ENCODE measurements at places on chromosomes 3 and 15.

DNA sequence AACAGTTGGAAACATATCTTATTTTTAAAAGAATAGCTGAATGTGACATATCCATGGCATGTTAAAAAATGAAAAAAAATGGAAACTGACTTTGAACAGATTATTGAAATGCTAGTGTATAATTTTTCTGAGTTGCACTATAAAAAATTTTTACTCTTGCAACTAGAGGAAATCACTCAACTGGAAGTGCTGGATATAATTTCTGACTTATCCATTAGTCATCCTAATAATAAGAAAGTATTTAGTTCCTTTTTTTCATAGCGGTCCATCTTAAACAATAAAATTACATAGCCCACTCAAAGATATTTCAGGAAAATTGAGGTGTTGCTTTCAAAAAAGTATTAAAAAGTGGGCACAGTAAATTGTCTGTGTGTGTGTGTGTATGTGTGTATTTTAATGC is 80.7 kb downstream of the MBNL1 start:
- H3K36me3 ChIP-seq, result peaks cover 15% of the 10 kb centered on the region
- H3K27me3 ChIP-seq, result no peaks in the 10 kb centered on the region
- no peak for DNase-seq

DNA sequence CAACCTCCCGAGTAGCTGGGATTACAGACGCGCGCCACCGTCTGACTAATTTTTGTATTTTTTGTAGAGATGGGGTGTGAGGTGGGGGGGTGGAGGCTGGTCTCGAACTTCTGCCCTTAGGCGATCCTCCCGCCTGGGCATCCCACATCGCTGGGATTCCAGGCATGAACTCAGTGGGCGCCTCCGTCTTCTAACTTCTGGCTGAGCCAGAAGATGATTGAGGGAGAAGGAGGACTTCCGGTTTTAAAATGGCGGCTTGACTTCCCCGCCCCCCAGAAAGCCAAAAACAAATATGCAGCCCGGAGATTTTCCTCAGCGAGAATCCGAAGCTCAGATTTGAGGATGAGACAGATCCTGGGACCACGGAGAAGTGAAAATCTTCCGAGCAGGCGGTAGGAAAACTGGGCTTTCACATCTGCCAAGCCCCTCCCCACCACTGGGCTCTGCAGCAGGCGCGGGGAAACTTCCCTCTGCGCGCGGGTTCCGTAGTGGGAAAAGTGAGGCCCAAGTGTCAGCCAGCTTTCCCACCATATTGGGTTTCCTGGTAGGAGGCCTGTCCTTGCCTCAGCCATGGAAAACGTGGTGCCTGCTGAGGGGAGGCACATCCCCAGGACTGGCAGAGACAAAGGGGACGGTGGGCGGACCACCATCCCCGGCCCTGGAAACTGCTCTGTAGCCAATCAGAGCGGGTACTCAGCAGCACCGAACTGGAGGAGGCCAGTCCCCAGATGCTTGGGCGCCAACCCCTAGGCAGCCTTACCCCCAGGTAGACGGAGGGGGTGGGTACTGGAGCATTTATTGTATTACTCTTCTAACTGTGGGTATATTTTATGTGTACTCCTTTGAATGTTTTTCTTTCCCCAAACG is 17.3 kb downstream of the CHST14 start:
- no peaks in the 10 kb centered on the region for H3K36me3 ChIP-seq
- H3K4me1 ChIP-seq, result no peaks in the 10 kb centered on the region
- no peak for DNase-seq
- H3K27ac ChIP-seq, result no peak overlapping the region

DNA sequence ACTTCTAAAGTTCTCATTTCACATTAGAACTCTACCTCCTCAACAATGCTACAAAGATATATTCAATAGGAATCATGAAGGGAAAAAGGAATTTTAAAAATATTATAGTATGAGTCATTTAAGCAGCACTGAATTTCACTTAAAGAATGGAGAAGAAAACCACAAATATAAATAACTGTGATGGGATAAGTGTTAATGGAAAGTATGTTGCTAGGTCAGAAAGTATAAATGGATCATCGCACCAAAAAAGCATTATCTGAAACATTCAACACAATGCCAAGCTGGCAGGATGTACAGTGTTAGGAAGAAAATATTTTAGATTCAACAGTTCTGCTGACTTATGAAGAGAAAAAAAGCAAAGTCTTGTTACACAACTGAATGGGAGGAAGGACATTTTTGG is 101.4 kb downstream of the TFG start:
- H3K36me3 ChIP-seq, result no peaks in the 10 kb centered on the region
- DNase-seq, result no peak
- H3K27me3 ChIP-seq, result peaks cover 6% of the 10 kb centered on the region

DNA sequence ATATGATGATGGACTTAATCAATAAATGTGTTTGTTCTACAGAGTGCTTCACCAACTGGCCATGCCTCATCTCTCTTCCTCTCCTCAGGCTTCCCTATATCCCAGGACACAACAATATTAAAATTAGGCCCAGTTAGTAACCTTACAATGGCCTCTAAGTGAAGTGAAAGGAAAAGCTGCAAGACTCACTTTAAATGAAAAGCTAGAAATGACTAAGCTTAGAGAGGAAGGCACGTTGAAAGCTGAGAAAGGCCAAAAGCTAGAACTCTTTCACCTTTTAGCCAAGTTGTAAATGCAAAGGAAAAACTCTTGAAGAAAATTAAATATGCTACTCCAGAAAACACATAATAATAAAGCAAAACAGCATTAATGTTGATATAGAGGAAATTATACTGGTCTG is 1010.3 kb downstream of the NAALADL2 start:
- no peak for DNase-seq
- no peaks in the 10 kb centered on the region for H3K27me3 ChIP-seq
- H3K27ac ChIP-seq, result no peak overlapping the region
- no peaks in the 10 kb centered on the region for H3K36me3 ChIP-seq
- H3K4me3 ChIP-seq, result no peak overlapping the region

DNA sequence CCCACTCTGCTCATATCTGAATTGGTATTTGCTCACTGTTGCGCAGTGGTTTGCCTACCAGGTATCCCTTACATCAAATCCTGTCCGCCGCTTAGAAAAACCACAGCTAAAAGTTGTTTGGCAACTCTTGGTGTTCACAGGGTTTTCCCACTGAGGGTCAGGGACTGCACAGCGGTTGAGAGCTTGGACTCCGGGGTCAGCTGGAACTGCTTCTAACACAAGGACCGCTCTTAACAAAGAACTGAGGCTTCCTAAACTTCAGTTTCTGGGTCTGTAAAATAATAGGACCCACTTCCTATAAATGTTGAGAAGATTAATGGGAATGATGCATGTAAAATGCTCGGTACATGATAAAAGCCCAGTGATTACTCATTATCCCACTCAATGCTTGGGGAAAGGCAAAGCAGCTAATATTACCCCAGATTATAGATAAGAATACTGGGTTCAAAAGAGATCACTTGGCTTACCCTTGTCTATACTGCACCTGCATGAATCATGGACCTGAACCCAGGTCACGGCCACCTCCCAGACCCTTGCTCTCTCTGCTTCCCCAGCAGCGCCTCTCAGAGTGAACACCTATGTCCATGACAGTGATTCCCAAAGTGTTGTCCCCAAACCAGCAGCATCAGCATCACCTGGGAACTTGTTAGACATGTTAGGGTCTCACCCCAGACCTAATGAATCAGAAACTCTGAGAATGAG is 36.1 kb downstream of the LIPC start:
- no peaks in the 10 kb centered on the region for H3K27me3 ChIP-seq
- no peaks in the 10 kb centered on the region for H3K36me3 ChIP-seq
- no peak for DNase-seq
- H3K27ac ChIP-seq, result no peak overlapping the region
- H3K4me1 ChIP-seq, result peaks cover 7% of the 10 kb centered on the region

DNA sequence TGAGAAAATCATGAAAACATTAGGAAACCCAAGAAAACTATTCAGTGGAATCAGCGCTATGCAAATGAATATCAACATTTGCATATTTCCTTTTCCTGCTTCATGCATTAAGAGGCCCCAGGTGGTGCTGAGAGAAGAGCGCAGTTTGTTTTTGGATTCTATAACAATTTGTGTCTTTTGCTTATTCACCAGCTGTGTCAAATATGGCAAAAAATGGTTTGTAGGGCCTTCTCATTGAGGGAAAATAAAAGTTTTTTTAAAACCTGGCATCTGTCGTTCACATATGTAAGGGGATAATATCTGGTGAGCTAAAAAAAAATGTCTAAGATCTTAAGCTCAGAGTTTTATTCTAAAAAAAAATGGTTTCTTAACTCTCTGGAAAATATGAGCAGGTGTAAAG is 122.5 kb upstream of the ROBO2 start:
- no peaks in the 10 kb centered on the region for H3K4me1 ChIP-seq
- no peaks in the 10 kb centered on the region for H3K36me3 ChIP-seq
- no peak overlapping the region for H3K27ac ChIP-seq
- H3K4me3 ChIP-seq, result no peak overlapping the region
- no peak for DNase-seq
- no peaks in the 10 kb centered on the region for H3K27me3 ChIP-seq

- no peaks in the 10 kb centered on the region for H3K36me3 ChIP-seq
- no peak overlapping the region for H3K27ac ChIP-seq
- DNase-seq, result no peak
- H3K4me1 ChIP-seq, result no peaks in the 10 kb centered on the region
- no peaks in the 10 kb centered on the region for H3K27me3 ChIP-seq
Observed at GRCh38 chr3:72505539-72506405, 342.5 kb downstream of the SHQ1 start.

GRCh38 chr3:38115645-38116427 is 21.1 kb downstream of the ACAA1 start:
- no peak overlapping the region for H3K4me3 ChIP-seq
- no peaks in the 10 kb centered on the region for H3K36me3 ChIP-seq
- DNase-seq, result no peak

DNA sequence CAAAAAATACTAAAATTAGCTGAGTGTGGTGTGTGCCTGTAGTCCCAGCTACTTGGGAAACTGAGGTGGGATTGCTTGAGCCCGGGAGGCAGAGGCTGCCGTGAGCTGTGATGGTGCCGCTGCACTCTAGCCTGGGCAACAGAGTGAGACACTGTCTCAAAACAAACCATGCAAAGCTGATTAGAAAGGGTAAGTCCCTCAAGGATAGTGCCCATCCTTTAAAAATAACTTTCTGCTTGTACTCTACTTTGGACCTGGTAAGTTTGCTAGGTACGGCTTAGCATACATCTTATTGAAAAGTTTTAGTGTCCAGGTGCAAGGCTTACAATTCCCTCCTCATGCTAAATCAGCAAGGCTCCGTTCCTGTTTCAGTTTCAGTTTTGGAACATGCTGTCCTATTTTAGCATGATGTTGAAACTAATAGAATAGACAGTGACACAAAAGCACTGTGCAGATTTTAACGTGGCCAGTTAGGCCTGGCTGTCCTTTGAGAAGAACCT is 21.4 kb downstream of the FEM1B start:
- no peaks in the 10 kb centered on the region for H3K27me3 ChIP-seq
- H3K4me1 ChIP-seq, result peaks cover 9% of the 10 kb centered on the region
- H3K36me3 ChIP-seq, result no peaks in the 10 kb centered on the region
- peak overlapping the region; percentile 54 for H3K4me3 ChIP-seq
- no peak for DNase-seq
- H3K27ac ChIP-seq, result no peak overlapping the region

GRCh38 chr3:172316758-172317157 is 131.5 kb downstream of the GHSR start:
- H3K4me3 ChIP-seq, result no peak overlapping the region
- no peaks in the 10 kb centered on the region for H3K4me1 ChIP-seq
- H3K27me3 ChIP-seq, result no peaks in the 10 kb centered on the region
- DNase-seq, result no peak
- no peaks in the 10 kb centered on the region for H3K36me3 ChIP-seq

GRCh38 chr3:110711851-110712516 is 359.6 kb upstream of the NECTIN3 start:
- H3K4me1 ChIP-seq, result no peaks in the 10 kb centered on the region
- no peak overlapping the region for H3K27ac ChIP-seq
- no peak for DNase-seq

GRCh38 chr15:87557881-87558280 is 698.7 kb downstream of the NTRK3 start:
- no peak for DNase-seq
- no peaks in the 10 kb centered on the region for H3K4me1 ChIP-seq
- H3K27me3 ChIP-seq, result no peaks in the 10 kb centered on the region
- no peak overlapping the region for H3K27ac ChIP-seq

DNA sequence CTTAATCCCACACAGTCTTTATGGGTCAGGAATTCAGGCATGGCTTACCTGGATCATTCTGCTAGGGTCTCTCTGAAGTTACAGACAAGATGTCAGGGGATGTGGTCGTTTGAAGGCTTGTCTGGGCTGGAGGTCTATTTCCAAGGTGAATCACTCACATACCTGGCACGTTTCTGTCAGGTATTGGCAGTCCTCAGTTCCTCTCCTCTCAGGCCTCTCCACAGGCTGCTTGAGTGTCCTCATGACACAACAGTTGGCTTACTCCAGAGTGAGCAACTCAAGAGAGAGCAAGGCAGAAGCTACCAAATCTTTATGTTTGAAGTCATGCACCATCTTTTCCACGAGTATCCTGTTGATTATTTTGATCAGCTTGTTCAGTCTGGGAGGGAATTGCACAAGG is 43.9 kb upstream of the PARP14 start:
- no peak for DNase-seq
- H3K36me3 ChIP-seq, result peaks cover 12% of the 10 kb centered on the region
- H3K4me1 ChIP-seq, result no peaks in the 10 kb centered on the region
- no peak overlapping the region for H3K4me3 ChIP-seq
- no peak overlapping the region for H3K27ac ChIP-seq

- H3K27me3 ChIP-seq, result no peaks in the 10 kb centered on the region
- no peaks in the 10 kb centered on the region for H3K36me3 ChIP-seq
- H3K4me1 ChIP-seq, result no peaks in the 10 kb centered on the region
- DNase-seq, result no peak
Observed at GRCh38 chr15:42152921-42153698, 3.3 kb downstream of the PLA2G4F start.

DNA sequence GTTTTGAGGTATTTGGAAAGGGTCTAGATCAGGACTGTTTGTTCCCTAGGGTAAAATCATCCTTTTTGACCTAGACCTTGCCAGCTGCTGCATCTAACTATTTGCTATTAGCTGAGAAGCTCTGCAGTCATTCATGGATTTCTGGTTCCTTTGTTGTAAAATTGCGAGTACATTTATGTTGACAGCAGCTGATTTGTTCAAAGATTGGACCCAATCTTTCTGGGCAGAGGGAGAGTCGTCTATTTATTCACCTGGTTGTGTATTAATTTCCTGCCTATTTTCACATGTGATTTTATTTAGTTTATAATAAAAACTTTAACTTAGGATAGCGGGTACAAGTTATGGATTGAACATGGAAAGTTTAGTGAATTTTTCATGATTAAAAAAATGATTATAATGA is 236.3 kb downstream of the CNTN4 start:
- no peaks in the 10 kb centered on the region for H3K36me3 ChIP-seq
- H3K4me1 ChIP-seq, result no peaks in the 10 kb centered on the region
- no peak overlapping the region for H3K4me3 ChIP-seq
- DNase-seq, result no peak
- no peaks in the 10 kb centered on the region for H3K27me3 ChIP-seq

- H3K4me1 ChIP-seq, result no peaks in the 10 kb centered on the region
- H3K27ac ChIP-seq, result no peak overlapping the region
- no peaks in the 10 kb centered on the region for H3K36me3 ChIP-seq
- no peak for DNase-seq
Observed at GRCh38 chr3:130515755-130516154, 1.2 kb upstream of the COL6A6 start.

GRCh38 chr3:72437661-72438406 is 410.4 kb downstream of the SHQ1 start:
- peaks cover 5% of the 10 kb centered on the region for H3K36me3 ChIP-seq
- peaks cover 52% of the 10 kb centered on the region for H3K4me1 ChIP-seq
- no peak for DNase-seq
- H3K27me3 ChIP-seq, result no peaks in the 10 kb centered on the region
- H3K4me3 ChIP-seq, result no peak overlapping the region
